ENCODE measurements at places on chromosomes 13 and 19.

DNA sequence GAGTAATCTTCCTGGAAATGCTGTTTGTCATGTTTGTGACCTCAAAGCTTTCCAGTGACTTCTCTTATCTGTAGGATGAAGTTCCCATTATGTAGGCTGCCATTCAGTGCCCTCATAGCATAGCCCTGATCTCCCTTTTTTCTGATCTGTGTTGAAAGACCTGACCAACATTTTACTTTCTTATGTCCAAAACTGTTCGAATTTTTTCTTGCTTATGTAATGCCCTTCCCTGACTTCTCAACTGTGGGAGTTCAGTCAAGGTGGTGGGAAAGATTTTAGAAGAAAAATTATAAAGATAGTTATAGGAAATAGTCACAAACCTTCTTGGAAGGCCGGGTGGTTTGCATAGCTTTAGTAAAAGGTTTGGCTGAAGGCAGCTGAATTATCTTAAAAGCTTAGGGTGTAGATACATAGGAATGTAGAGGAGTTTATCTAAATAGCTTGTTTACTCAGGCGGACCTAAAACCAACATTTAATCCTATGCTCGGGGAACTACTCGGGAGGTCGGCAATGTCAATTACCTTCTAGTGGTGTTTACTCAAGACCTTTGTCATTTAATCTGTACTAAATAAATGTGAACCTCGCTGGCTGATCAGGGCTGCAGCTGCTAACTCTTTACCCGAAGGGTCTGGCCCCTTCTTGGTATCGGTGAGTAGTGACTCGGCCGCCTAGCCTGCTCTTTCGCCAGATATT is 44.3 kb downstream of the PSG3 start:
- H3K27me3 ChIP-seq = peaks cover 13% of the 10 kb centered on the region
- no peak overlapping the region for H3K4me3 ChIP-seq
- H3K36me3 ChIP-seq = no peaks in the 10 kb centered on the region
- DNase-seq = no peak
- no peaks in the 10 kb centered on the region for H3K4me1 ChIP-seq

GRCh38 chr13:33194820-33195692 is 90.5 kb downstream of the STARD13 start:
- DNase-seq = no peak
- no peaks in the 10 kb centered on the region for H3K36me3 ChIP-seq
- no peaks in the 10 kb centered on the region for H3K27me3 ChIP-seq
- H3K4me3 ChIP-seq = no peak overlapping the region
- H3K27ac ChIP-seq = no peak overlapping the region
- peaks cover 60% of the 10 kb centered on the region for H3K4me1 ChIP-seq

DNA sequence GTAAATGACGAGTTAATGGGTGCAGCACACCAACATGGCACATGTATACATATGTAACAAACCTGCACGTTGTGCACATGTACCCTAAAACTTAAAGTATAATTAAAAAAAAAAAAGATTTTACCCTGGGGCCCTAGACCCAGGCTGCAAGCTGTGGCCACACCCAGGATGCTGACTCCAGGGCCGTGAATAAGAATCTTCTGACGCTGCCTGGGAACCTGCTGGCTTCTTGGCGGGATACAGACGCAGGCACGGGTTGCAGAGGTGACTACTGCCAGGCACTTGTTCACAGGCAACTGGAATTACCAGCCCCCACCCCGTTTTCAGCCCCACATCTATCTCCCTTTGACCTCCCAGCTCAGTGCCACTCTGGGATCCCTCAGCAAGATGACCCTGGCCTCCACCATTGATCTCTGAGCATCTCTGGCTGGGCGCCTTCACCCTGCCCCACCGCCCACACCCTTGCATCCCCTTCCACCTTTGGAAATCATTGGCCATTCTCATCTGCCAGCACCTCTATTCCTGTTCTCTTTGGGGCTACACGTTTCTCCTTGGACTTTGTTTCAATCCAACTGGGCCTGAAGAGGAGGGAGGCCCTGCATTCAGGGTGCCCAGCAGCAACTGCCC is 21.1 kb upstream of the CFAP97D2 start:
- H3K36me3 ChIP-seq = no peaks in the 10 kb centered on the region
- no peaks in the 10 kb centered on the region for H3K27me3 ChIP-seq
- no peak for DNase-seq
- peaks cover 22% of the 10 kb centered on the region for H3K4me1 ChIP-seq

DNA sequence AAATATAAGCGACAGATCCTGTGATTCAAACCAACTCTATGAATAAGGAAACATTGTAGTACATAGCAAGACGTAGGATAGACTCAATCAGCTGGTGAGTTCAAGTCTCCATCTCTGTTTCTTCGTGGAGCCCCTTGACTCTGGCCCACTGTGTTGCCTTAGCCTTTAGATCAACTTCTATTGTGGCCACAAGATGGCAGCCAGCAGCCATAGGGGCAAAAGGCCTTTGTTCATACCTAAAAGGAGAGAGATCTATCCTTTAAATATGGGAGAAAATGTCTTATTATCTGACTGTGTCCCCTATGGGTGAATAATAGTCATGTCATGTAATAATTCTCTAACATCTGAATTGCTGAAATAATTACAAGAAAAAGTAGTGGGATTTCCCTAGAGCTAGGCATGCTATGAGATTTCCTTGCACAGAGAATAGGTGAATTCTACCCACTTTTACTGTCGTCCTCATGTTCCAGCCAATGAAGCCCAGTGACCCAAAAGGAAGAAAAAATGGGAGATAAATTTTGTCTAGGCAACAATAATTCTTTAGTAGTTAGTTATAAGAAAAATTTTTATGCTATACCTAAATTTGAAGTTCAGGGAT is 129.4 kb downstream of the PCDH20 start:
- H3K27me3 ChIP-seq = no peaks in the 10 kb centered on the region
- no peaks in the 10 kb centered on the region for H3K36me3 ChIP-seq
- DNase-seq = no peak
- H3K4me3 ChIP-seq = no peak overlapping the region
- no peak overlapping the region for H3K27ac ChIP-seq
- no peaks in the 10 kb centered on the region for H3K4me1 ChIP-seq

DNA sequence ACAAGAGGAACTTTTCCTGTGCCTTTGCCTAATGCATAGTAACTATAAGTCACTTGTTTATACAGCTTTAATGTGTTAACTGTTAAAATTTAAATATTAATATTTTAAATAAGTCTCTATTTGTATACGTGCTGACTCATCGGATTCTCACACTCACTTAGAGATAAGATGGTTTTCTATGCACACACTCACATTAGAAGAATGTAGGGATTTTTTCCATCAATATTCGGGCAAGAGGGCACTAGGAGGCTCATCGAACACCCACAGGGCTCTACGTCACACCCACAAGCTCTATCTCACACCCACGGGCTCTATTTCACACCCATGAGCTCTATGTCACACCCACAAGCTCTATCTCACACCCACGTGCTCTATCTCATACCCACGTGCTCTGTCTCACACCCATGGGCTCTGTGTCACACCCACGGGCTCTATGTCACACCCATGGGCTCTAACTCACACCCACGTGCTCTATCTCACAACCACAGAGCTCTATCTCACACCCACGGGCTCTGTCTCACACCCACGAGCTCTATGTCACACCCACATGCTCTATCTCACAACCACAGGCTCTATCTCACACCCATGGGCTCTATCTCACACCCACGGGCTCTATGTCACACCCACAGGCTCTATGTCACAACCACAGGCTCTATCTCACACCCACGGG is 73.4 kb downstream of the COL4A2 start:
- H3K36me3 ChIP-seq = no peaks in the 10 kb centered on the region
- no peak for DNase-seq
- H3K4me1 ChIP-seq = peaks cover 9% of the 10 kb centered on the region
- H3K27ac ChIP-seq = no peak overlapping the region

GRCh38 chr13:80430561-80430960 is 89.6 kb upstream of the SPRY2 start:
- H3K4me3 ChIP-seq = no peak overlapping the region
- DNase-seq = no peak
- no peak overlapping the region for H3K27ac ChIP-seq
- H3K27me3 ChIP-seq = no peaks in the 10 kb centered on the region
- H3K36me3 ChIP-seq = no peaks in the 10 kb centered on the region
- H3K4me1 ChIP-seq = no peaks in the 10 kb centered on the region

DNA sequence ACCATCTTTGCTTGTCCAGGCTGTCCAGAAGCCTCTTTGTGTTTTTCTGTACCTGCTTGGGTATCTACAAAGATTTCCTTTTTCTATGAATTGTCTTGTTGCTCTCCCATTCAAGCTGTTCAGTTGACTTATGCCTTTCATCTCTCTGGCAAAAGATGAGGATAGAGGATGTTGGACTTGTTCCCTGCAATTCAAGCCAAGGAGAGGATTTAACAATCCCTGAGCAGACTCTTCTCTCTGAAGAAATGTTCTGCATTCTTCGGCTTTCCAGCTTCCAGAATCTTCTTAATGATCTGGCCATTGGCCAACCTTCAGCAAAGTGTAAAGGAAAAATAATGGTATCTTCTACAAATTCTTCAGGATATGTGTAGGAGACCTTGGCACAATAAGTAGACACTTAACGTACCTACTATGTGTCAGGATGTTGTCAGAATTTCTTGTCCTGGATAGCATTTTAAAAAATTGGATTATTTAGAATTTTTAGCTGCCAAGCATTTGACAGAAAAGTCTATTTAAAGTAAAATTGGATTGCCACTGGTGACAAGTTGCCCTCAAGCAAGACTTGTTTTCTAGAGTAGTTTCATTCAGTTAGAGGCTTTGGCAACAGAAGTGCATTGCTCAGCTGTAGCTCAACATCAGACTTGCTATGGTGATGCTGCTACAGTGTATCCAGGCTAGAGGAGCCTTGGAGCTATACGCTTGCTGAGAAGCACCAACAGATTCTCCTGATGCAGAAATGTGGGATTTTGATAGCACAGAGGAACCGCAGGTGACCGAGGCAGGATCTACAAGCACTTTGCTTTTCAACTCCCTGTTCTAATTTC is 455.7 kb downstream of the SUCLA2 start:
- no peaks in the 10 kb centered on the region for H3K27me3 ChIP-seq
- H3K27ac ChIP-seq = no peak overlapping the region
- no peak for DNase-seq
- no peak overlapping the region for H3K4me3 ChIP-seq

- H3K27ac ChIP-seq = peak overlapping the region; percentile 40
- H3K4me1 ChIP-seq = peaks cover 28% of the 10 kb centered on the region
- no peak overlapping the region for H3K4me3 ChIP-seq
- no peaks in the 10 kb centered on the region for H3K36me3 ChIP-seq
Observed at GRCh38 chr13:31950111-31950815, 81.3 kb upstream of the FRY start.

GRCh38 chr13:51814825-51815650 is 11.1 kb upstream of the DHRS12 start:
- DNase-seq = no peak
- peaks cover 13% of the 10 kb centered on the region for H3K4me1 ChIP-seq
- H3K4me3 ChIP-seq = peak overlapping the region; percentile 38
- H3K36me3 ChIP-seq = no peaks in the 10 kb centered on the region
- no peaks in the 10 kb centered on the region for H3K27me3 ChIP-seq
- H3K27ac ChIP-seq = no peak overlapping the region

GRCh38 chr13:29159871-29160270 is 339.7 kb downstream of the MTUS2 start:
- H3K4me3 ChIP-seq = no peak overlapping the region
- no peaks in the 10 kb centered on the region for H3K4me1 ChIP-seq
- DNase-seq = no peak
- no peak overlapping the region for H3K27ac ChIP-seq
- no peaks in the 10 kb centered on the region for H3K36me3 ChIP-seq

DNA sequence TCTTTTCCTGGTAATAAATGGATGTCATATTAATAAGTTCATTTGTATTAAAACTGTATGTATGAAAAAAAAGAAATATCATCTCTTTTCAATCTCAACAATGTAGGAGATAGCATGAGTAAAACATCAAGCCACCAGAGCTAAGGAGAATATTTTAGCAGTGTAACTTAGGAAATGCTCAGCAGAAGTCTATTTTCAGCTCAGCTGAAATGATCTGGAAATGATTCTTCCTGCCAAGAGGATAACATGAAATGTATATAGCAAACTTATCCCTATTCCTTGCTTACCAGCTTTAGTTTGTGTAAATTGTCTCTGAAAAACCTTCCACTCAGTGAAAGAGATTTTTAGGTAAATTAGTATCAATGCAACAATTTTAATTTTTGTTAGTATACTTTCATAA is 1194.4 kb downstream of the SLITRK1 start:
- no peaks in the 10 kb centered on the region for H3K36me3 ChIP-seq
- H3K4me1 ChIP-seq = peaks cover 10% of the 10 kb centered on the region
- no peak overlapping the region for H3K27ac ChIP-seq
- no peaks in the 10 kb centered on the region for H3K27me3 ChIP-seq
- no peak for DNase-seq

DNA sequence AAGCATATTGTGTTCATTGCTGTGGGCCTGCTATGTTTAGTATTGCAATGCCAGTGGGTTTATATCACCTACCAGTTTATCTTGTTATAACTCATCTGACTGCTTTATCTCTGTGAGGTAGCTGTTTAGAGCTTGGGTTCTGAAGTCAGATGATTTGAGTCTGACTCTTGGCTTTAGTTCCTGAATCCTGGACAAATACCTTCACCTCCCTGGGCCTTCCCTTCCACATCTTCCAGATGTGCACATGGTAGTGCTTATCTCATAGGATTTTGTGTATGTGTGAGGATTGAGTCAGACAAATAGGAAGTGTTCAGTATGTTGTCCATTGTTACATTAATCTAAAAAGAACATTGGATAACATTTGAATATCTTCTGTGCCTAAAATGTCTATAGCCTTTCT is 63.5 kb upstream of the ANKRD10 start:
- H3K27ac ChIP-seq = no peak overlapping the region
- H3K36me3 ChIP-seq = no peaks in the 10 kb centered on the region
- H3K27me3 ChIP-seq = no peaks in the 10 kb centered on the region

GRCh38 chr13:99346335-99347042 is 39.3 kb upstream of the GPR183 start:
- no peak for DNase-seq
- peaks cover 73% of the 10 kb centered on the region for H3K36me3 ChIP-seq
- H3K4me3 ChIP-seq = no peak overlapping the region
- no peaks in the 10 kb centered on the region for H3K4me1 ChIP-seq
- no peaks in the 10 kb centered on the region for H3K27me3 ChIP-seq

- no peaks in the 10 kb centered on the region for H3K4me1 ChIP-seq
- no peak for DNase-seq
- no peak overlapping the region for H3K4me3 ChIP-seq
- no peaks in the 10 kb centered on the region for H3K27me3 ChIP-seq
- no peak overlapping the region for H3K27ac ChIP-seq
- H3K36me3 ChIP-seq = no peaks in the 10 kb centered on the region
Observed at GRCh38 chr13:25771641-25772478, 280.0 kb downstream of the SHISA2 start.

- no peaks in the 10 kb centered on the region for H3K27me3 ChIP-seq
- DNase-seq = no peak
- H3K4me3 ChIP-seq = no peak overlapping the region
- no peak overlapping the region for H3K27ac ChIP-seq
Observed at GRCh38 chr19:14400951-14401431, 18.1 kb downstream of the DDX39A start.

- no peaks in the 10 kb centered on the region for H3K27me3 ChIP-seq
- no peak overlapping the region for H3K27ac ChIP-seq
- no peaks in the 10 kb centered on the region for H3K4me1 ChIP-seq
- peaks cover 38% of the 10 kb centered on the region for H3K36me3 ChIP-seq
Observed at GRCh38 chr19:50258918-50259372, 55.5 kb downstream of the MYH14 start.

Data from lower lobe of right lung (tissue), 2 donors.